Thoracic aorta (tissue), 2 donors: ENCODE measurements at places on chromosomes 13 and 19.

DNA sequence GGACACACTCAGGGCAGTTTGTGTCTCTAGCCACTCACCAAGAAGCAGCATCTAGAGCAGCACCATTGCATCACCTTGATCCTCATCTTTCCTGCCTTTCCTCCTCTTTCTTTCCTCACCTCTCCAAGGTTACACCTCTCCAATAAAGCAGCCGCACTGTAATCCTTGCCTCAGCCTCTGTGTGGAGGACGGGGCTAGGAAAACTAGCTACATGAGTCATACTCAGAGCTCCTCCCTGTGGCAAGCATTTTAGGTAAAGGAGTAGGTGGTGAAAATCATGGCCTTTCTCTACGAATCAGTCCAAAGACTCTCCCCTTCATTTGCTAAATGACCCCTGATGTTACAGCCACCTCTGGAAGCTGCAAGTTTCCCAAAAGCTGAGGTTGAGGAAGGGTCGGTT, 108.9 kb downstream of the DNAJC15 start:
- no peak for DNase-seq

DNA sequence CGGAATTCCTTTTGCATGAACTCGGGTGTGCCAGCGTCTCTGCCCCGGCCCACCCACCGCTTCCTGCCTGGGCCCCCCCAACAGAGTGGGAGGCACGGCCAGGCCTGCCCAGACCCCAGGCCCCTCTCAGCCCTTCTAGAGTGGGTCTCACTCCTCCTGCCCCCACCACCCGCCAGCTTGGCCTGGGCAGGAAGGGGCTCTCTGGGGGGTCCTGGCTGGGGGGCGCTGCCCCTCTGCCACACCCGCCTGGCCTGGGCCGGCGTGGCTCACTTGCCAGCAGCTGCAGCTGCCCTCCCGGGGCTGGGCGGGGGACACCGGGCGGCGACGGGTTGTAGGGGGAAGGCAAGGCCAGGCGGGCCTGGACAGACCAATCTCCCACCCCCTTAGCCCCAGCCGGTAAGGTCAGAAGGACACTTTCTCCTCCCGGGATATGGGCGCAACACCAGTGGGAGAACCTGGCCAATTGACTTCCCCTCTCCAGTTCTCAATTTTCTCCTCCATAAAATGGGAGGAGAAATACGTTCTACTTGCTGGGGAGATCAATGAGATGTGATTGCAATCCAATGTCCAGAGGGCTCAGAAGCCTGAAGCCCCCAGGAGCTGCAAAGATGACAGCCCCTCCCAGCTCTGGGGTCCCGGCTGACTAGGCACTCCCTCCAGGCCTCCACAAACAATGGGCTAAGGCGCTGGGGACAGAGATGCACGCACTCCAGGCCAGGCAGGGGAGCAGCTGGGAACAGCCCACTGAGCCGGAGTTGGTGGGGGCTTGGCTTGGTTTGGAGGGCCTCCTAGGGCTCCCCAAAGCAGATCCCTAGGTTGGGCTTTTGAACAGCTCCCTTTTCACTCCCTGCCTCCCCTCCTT, 2.4 kb downstream of the CRLF1 start:
- DNase-seq = no peak

DNA sequence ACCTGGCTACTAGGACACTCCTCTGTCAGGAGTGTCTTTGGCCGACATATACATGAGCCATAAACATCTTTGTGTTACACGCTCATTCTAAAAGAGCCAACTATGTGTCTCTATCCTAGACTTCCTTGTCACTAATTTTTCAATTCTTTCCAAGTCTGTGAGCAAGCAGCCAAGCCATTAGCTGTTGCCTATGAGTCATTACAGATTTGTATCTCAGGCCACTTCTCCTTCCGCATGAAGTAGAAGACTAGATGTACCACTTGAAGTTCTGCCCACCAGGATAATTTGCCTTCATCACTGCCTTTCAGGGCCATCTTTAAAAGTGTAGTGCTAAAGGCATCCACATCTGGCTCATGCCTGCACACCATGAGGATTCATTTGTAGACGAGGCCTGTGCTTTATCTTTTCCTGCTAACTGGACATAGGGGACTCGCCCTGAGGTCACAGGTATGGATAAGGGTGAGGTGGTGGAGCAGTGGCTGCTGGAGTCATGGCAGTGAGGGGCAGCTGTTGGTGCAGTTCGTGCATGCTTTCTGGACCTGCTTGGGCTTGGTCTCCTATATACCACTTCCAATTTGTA, 126.1 kb upstream of the KL start:
- DNase-seq = no peak

GRCh38 chr13:99302637-99303505, 4.3 kb downstream of the GPR183 start:
- DNase-seq = no peak

GRCh38 chr19:33499248-33499647, 22.3 kb downstream of the PEPD start:
- no peak for DNase-seq

DNA sequence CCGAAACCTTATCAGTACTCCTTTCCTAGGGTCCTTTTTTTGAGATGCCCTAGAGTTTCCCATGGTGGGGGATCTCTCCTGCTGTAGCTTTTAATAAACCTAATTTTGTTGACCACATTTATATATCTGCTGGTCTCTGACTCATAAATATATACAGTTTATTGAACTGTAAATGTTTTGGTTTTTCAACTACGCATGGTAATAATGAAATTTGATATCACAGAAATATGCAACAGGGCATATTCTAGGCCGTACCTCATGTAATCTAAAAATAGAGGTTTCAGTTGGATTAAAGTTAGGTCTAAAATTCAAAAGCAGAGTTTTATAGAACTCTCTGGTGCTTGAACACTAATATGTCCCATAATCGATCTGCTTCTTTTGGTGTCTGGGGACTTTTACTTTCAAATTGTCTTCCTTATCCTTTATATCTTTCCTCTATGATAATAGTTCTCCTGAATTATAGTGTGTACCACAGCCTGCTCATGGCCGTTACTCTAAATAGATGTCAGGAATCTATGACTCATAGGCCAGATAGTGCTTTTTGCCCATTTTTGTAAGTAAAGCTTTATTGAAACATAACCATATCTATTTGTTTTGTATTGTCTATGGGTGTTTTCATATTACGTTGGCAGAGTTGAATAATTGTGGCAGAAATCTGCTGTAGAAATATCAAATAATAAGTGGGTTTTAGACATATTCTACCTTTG, 324.8 kb upstream of the PCDH9 start:
- no peak for DNase-seq

GRCh38 chr13:36866232-36866631, 47.2 kb downstream of the RFXAP start:
- DNase-seq = no peak

- no peak for DNase-seq
These were observed 9.0 kb upstream of the TEX26 start for GRCh38 chr13:30923418-30923817.

DNA sequence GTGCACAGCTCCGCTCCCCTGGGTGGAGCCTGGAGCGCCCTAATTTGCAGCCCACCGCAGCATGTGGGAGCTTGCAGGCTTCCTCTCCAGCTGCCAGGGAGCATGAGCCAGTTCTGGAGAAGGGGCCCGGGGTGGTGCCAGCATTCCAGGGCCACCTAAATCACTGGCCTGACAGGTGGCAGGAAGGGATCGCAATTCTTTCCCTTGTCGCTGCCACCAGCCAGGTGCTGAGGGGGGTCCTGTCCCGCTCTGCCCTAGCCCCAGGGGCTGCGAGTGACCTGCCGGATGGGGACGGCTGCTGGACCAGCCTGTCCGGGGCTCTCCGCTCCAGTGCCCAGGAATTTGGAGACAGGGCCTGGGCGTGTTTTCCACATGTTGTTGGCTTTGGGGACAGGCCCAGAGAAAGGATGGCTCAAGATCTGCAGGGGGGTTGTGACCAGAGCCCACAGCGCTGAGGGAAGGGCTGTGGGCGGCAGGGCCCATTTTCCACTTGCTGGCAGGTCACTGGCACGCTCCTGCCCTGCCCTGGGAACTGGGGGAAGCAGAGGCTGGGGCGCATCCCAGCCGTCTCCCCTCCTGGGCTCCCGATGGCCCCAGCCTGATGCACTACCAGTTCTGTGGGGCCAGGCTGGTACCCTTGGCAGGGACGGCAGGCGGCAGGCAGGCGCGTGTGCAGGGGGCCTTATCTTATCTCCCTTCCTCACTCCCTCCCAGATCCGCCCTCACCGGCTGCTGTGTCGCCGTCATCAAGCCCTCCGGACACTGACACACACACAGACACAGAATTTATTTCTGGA, 9.5 kb downstream of the NDUFA11 start:
- no peak for DNase-seq

GRCh38 chr19:44092108-44092507, 2.1 kb upstream of the ZNF224 start:
- no peak for DNase-seq

GRCh38 chr13:46288570-46289259, 77.0 kb downstream of the LRRC63 start:
- no peak for DNase-seq

GRCh38 chr13:33817513-33817900, 442 bp upstream of the RFC3 start:
- DNase-seq = no peak

DNA sequence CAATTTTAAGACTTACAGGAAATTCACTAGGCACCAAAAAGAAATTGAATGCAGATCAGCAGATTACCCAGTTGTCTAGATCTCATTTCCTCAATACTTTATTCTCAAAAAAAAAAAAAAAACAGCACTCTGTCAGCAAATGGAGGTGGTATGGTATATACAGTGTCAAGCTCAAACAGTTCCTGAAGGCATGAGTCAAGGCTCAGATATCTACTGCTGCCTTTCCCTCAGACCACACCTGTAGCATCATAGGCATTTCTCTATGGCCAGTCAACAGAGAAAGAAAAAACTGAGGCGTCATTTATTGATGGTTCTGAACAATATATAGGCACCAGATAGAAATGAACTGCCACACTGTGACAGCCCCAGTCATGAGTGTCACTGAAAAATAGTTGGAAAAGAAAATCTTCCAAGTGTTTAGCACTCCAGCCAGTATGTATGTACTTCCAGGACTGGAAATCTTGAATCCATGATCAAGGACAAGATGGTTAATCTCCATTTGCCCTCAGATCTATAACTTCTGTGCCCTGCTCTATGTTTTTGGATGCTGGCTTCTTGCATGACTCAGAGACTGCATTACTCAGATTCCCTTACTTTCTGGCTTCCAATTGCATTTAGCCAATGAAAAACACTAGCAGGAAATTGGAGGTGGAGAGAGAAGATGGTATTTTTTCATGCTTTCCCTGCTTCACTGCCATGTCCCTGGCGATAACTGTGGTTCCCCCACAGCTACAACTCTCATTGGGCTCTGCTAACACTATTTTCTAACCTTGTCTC, 8.4 kb upstream of the COG3 start:
- no peak for DNase-seq

GRCh38 chr13:35747594-35747993, 271.1 kb upstream of the MAB21L1 start:
- no peak for DNase-seq

DNA sequence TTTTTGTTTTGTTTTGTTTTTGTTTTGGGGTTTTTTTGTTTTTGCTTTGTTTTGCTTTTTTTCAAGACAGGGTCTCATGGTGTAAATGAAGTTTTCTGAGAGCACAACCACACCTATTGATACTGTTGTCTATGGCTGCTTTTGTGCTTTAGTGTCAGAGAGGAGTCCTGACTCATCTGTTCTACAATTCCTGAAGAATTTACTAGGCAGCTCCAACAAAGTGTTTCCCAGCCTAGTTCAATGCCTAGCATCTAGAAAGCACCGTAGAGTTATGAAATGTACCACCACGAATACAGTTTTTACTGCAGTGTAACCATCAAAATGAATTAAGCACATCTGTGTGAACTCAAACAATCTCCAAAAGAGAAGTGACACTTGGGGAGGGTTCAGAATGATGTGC, 21.2 kb downstream of the SAFB start:
- DNase-seq = no peak

- DNase-seq = no peak
These were observed 11.8 kb upstream of the PLA2G4C start for GRCh38 chr19:48122421-48122820.

GRCh38 chr13:111629926-111630325, 309.5 kb downstream of the TEX29 start:
- DNase-seq = no peak

DNA sequence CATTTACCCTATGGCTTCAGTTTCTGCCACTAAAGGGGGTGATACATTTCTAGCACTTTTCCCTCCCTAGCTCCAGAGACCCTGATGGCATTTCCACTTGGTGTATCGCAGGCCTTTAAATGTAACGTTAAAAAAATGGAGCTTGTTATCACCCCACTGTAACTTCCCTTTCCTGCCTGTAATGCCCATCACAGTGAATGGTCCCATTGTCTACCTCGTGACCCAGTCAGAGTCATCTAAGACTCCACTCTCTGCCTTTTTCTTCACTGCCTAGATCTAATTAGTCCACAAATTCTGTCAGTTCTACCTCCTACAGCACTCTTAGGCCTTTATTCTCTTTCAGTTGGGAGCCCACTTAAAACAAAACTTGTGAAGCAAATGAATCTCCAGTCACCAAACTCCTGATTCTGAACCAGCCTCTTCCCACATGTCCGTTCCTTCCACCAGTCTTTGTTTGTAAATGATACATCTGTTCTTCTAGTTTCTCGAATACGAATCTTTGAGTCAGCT, 64.8 kb downstream of the NHLRC3 start:
- no peak for DNase-seq

DNA sequence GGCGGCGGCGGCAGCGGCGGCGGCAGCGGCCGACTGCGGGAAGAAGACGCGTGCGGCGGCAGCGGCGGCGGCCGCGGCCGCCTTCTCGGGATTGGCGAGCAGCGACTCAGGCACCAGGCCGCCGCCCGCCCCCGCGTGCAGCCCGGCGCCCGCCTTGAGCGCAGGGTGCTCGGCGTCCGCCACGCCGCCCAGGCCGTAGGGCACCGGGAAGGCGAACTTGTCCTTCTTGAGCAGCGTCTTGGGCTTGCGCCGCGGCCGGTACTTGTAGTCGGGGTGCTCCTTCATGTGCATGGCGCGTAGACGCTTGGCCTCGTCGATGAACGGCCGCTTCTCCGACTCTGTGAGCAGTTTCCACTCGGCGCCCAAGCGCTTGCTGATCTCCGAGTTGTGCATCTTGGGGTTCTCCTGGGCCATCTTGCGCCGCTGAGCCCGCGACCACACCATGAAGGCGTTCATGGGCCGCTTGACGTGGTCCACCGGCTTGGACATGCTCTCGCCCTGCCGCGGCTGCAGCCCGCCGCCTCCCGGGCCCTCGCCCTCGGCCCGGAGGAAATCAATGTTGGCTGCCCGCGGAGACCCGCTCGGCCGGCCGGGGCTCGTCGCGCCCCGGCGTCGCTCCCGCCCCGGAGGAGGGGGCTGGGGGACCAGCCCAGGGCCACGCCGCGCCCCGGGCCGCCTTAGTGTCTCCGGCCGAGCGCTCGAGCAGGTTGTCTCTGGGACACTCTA, 621 bp downstream of the SOX21 start:
- DNase-seq = no peak

- no peak for DNase-seq
These were observed 21.2 kb downstream of the PROZ start for GRCh38 chr13:113179374-113180230.
